ENCODE measurements at places on chromosomes 3 and 15.

DNA sequence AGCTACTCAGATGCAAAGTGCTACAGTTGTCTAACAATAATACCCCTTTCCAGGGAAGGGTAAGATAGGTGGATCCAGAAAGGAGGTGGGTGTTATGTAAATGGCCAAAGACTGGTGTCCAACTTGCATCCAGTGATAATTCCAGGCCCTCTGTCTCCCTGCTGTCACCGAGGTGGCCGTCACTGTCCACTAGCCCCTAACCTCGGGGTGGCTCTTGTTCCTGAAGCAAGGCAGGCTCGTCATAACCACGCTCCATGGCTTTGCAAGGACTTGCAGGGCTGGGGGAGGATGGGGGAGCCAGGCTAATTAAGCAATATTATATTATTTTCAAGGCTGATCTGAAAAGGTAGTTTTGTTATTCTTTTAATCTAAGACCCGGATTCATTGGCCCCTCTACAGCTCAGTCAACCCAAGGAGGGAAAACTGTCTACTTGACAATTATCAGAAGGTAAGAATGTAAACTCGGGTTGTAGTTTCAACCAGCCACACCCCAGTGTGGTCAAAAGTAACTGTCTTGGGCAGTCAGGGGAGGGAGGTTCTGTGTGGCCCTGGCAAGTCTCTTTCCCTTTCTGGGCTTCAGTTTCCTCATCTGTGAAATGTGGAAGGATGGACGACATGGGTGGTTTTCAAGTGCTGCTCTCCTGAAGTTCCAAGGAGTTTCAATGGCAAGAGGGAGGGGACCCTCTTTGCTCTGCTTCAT, 220.1 kb upstream of the BHLHE40 start:
- DNase-seq = no peak

- no peak for DNase-seq
Observed at GRCh38 chr15:64856429-64857145, 14.9 kb downstream of the PLEKHO2 start.

GRCh38 chr3:46667061-46667621, 26.3 kb downstream of the ALS2CL start:
- no peak for DNase-seq

DNA sequence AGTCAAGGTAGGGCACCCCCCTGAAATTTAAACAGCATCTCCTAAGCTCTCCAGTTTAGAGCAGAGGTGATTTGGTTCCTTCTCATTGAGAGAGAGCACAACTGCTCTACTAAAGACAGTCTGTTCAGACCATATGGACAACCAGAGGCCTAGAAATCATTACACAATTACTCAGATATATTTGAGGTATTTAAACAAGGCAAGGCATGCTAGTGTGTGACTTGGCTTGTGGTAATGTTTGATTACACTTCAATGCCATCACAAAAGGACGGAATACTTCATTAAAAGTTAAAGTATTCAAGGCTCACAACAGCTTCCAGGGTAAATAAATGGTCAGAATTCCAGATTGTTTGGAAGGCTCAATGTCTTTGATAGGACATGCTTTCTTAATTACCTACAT, 110.2 kb downstream of the LRTM1 start:
- no peak for DNase-seq

- DNase-seq = no peak
Observed at GRCh38 chr3:160928183-160928726, 172.2 kb downstream of the PPM1L start.

DNA sequence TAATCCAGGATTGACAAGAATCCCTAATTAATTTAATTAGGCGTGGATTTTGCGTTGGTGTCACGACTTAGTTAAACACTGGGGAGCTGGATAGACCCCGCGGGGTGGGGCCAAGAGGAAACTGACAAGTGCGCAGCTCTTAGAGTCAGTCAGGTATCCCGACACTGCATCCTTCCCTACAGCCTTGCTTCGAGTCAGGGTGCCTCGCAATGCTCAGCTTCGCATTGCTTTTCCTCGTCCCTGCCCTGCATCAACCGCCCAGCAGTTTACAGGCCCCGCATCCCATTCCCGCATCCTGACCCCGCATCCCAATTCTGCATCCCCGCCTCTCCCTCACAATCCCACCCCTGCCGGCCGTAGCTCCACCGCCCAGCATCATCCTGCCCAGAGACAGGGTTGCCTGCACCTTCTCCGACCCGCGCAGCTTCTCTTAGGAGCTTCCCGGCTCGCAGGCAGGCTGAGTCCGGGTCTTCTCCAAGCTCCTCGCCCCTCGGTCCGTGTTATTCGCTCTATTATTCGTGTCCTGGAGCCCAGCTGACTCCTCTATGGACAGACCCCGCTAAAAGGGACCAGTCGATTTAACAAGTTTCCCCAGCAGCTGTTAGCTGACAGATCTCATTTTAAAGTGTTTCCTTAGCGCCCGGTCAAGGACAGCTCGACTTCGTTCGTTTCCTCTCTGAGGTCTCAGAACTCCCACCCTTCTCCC, 699 bp upstream of the SHOX2 start:
- DNase-seq = no peak

DNA sequence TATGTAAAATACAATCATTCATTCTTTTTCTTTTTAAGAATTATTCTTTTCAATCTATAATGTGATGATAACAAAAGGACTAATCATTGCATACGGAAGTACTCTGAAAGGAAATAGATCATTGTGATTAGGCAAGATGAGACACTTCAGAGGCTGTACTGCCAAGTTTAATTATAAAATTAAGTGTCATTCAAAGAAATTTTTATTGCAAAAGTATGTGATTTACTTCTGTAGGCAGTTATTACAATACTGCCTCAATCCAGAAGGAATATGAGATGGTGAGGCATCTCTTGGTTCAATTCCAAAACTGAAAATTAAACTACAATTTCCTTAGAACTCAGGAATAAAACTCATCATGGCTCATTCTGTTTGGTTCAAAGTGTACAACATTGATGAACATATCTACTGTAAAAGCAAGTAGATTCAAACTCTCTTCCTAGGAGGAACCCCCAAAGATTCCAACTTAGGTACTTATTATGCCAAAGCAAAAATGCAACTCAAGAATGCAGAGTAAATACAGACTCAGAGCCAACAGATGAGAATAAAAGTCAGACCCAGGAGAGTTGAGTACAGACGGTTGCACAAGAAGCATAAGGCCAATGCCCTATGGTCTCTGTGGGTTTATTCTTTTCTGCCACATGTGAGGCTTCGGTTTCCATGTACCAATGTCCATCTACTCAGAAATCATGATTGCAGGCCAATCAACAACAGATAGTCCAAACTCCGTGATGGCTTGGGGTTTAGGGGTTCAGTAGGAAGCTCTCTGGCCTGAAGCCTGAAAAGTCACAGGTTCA, 118.5 kb upstream of the WNT5A start:
- DNase-seq = no peak

DNA sequence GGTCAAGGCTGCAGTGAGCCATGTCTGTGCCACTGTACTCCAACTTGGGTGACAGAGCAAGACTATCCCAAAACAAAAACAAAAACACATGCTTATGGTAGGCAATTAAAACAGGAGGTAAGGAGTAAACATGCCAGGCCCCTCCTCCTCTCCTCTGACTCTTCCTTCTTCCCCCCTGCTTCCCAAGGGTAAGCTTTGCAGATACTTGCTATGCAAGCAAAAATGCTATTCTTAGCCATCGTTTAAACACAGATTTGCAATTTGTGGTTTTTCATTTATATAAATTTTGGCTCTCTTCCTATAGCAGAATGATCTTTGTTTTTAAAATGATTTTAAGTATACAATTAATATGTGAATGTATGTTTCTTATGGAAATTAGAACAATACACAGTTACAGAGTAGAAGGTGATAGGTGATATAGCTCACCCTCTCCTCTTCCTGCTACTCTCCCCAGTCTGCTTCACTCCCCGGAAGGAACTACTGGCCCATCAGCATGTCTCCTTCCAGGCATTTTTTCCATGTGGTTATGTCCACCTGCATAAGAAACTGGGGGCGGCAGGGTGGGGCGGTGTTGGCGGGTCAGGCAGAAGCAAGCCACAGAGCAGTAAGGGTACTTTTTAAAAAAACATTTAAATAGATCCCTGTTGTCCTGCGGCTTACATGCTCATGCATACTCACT, 42.1 kb downstream of the IGF1R start:
- DNase-seq = no peak

GRCh38 chr15:40891138-40891537, 3.1 kb upstream of the VPS18 start:
- DNase-seq = no peak

- no peak for DNase-seq
Observed at GRCh38 chr3:128041344-128041743, 10.9 kb upstream of the SEC61A1 start.

- no peak for DNase-seq
Observed at GRCh38 chr3:156522673-156523072, 32.2 kb downstream of the SSR3 start.

DNA sequence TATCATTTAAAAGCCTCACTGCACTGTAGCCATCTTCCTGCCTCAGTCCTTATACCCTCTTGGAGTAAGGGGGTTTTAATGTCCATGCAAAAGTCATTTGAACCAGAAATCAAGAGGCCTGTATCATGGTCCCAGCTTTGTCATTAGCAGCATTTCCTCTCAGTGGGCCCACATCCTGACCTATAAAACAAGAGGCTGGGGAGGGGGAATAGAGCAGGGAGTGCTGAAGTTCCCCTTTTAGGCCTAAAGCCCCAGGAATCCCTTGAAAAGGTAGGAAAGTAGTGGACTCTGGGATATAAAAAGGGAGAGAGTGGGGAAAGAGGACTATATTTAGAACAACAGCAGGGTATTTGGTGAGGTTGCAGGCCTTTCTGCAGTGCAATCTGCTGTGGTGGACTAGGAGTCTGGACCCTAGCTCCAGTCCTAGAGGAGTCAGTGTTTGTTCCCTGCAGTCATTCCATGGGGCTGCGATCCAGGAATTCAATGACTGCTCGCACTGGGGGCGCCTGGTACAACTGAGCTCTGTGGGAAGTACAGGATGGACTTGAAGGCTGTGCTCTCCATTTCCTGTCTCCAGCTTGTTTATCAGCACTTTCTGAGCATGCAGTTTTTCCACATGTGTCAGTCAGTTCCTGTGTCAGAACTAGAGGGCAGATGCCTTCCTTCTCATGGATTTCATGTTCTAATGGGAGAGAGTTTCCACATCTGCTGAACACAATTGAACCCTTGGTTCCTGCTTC, 46.8 kb downstream of the PDHB start:
- no peak for DNase-seq

DNA sequence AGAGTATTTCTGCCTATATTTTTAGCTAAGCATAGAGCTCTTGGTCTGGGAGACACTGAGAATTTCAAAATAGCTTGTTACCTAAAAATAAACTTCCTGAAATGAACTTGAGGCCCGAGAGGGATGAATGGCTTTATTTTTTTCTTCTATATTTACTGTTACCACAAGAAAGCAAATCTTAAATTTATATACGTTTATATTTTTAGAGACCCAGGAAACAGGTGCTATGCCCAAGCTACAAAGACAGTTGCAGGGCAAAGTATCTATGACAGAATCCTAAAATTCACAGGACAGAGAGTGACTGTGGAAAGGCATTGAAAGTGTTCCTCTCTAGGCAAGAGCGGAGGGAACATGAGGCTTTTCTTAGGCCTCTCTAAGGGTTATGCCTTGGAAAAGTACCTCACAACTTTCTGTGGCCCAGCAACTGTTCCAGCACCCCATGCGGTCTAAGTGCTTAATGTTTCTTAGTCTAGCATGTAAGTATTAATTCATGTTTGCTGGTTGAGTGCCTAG, 36.5 kb downstream of the TGFBR2 start:
- DNase-seq = no peak

DNA sequence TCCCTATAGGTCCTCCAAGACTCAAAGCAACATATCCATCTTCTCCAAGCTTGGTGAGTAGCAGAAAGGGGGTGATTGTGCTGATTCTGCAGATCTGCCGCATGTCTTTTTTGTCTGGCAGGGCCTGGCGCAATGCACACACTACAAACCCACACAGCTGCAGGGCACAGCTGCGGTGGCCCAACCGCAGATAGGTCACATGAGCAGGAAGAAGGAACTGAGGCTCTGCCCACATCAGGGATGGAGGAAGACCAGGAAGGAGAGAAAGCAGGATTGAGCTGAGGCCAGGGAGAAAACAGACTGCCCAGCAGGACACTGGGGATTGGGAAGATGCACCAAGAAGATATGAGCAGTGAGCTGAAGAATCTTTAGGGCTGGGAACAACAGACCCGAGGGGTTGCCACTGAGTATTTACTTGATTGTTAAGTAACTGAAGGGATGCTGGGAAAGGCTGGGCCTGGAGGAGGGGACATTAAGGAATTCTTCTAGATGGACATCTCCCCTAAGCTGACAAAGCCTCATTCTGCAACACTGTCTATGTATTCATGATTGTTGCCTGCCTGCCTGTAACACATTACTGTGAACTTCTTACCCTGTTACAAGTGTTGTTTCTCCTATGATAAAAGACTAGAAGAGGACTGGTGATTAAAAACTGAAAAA, 126.7 kb downstream of the MYLK start:
- no peak for DNase-seq

DNA sequence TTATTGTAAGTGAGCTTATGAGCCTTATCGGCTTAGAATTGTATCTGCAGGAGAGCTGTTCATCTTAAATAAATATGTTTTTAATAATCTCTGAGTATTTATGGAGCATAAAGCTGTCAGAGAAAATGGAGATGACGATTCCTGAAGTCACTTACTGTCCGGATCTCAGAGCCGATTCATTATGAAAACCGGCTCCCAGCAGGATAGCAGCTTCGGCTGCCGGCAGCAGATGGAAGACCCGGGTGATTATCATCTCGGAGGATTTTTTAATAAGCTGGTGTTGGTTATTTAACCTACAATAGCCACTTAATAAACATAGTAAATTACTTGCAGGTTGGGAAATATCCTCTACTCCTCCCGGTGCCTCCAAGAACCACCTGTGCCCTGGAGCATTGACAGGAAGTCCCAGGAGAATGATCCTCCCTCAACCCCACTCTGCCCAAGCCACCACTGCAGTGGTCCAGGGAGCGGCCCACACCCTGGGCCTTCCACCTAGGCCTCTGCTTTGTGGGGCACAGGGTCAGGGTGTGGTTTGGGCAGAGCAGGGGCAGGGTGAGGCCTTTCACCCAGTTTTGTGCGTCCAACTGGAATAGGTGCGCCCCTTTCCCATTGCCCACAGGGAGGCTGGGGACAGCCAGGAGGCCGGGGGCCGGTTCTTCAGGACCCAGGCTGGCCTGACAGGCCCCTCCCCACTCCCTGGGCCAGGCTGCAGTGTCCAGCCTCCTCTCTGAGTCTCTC, 42.2 kb upstream of the PRR23E start:
- DNase-seq = no peak

- DNase-seq = no peak
Observed at GRCh38 chr15:44861439-44861910, 95.0 kb upstream of the TERB2 start.

DNA sequence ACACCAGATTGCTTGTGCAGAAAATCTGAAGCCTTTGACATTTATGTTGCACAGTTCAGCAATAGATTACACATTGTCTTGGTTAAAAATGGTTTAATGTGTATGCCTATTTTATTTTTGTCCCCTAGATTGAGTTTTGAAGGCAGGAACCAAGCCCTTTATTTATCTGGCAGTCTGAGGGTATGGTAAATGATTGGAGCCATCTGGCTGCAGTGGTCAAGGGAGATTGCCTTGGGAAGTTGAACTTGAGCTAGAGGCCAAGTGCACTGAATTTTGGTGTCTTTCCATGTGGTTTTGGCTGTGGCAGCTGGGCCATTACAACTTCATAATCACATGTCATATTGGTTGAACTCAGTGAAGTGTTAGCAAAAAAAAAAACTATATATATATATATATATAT, 248.7 kb upstream of the C2CD4B start:
- no peak for DNase-seq

- no peak for DNase-seq
Observed at GRCh38 chr15:47932261-47932660, 188.5 kb upstream of the SLC24A5 start.

GRCh38 chr3:151740581-151740980, 6.9 kb downstream of the AADACL2 start:
- no peak for DNase-seq
